ENCODE measurements at places on chromosomes 3 and 15.

GRCh38 chr3:146813496-146813895 is 208.3 kb upstream of the PLSCR5 start:
- DNase-seq: no peak

DNA sequence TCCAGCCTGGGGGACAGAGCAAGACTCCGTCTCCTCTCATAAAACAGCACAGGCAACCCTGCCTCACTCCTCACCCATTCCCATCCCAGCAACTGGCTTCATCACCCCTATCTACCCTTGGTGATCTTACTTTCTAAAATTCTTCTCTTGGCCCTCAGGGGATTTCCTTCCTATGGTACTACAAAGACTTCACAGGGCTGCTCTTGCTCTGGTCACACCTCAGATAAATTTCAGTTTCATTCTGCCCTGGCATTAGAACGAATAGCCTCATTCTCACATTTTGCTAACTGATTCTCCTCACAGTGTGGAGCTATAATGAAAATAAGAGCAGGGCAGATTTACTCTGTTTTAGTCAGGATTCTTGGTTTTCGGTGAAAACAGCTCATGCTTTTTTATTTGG is 22.1 kb upstream of the CRBN start:
- no peak for DNase-seq

- peak; percentile 67 for DNase-seq
Observed at GRCh38 chr15:69523010-69524001, 70.7 kb downstream of the RPLP1 start.

DNA sequence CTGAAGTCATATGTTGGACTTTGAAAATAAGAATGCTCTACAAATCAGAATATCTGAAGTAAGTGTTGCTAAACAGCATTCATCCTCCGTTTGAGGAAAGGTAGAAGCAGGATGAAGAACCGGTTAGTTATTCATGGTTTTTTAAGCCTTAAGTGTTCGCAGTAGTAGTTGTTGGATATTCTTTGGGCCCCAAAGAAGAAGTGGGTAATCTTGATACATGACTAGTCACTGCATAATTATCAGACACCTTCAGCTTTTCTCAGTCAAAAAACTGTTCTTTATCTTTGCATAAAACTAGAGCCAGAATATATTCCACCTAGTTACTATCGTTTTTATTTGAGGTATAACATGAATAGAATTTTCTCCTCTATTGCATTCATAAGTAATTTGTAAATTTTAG is 13.8 kb downstream of the RAB5A start:
- no peak for DNase-seq

GRCh38 chr3:63528325-63529000 is 124.0 kb upstream of the SNTN start:
- no peak for DNase-seq

DNA sequence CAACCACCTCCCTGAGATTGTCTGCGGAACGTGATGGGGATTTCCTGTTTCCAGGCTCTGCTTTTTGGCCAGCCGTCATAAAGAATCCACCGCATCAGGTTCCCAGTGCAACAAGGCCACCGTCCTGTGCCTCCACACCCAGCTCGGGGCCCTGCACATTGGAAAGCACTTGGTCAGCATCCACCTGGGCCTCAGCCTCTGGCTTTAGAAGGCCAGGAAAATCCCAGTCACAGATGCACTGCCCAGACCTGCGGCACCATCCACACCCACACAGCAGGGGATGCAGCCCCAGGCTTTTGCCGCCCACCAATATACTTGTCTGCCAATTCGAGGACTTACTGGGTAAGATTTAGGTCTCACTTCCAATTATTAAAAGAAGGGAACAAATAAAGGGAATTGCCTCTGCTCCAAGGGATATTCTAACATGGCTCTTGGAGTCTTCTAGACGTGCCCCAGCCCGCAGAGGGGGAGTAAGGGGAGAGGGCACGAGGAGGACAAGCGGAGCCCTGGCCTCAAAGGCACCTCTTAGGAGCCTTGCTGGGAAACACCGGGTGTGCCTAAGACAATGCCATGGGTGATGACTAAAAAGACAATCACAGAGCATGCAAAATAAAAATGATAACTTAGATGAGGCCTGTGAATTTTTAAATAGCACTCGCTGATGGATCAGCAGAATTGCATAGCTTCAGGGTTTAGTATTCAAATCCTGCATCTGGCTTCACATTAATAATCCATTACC is 169.2 kb downstream of the FOXP1 start:
- DNase-seq: no peak

GRCh38 chr3:30747771-30748281 is 141.4 kb downstream of the TGFBR2 start:
- no peak for DNase-seq

GRCh38 chr3:190345878-190346277 is 23.6 kb upstream of the CLDN1 start:
- DNase-seq: no peak

GRCh38 chr3:27293939-27294338 is 75.2 kb downstream of the NEK10 start:
- DNase-seq: no peak
